ENCODE measurements at places on chromosomes 11 and 22.

DNA sequence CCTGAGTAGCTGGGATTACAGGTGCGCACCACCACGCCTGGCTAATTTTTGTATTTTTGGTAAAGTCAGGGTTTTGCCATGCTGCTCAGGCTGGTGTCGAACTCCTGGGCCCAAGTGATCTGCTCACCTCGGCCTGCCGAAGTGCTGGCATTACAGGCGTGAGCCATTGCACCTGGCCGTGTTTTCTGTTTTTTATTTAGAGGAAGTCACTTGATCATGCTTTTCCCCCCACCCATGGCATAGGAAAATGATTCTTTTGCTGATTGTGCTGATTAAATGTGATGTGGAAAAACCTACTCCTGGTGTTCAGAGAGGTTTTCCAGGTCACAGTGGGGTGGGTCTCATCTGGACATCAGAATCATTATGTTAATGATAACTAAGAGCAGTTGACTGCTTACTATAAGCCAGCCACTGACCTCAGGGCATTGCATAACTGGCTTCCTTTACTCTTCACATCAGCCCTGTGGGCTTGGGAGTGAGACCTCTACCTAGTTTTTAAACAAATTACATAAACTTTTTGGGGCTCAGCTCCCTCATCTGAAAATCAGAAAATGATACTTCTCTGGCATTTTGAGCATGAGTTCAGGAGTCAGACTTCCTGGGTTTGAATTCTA is 71.0 kb downstream of the PTPRJ start:
- no peak for DNase-seq

DNA sequence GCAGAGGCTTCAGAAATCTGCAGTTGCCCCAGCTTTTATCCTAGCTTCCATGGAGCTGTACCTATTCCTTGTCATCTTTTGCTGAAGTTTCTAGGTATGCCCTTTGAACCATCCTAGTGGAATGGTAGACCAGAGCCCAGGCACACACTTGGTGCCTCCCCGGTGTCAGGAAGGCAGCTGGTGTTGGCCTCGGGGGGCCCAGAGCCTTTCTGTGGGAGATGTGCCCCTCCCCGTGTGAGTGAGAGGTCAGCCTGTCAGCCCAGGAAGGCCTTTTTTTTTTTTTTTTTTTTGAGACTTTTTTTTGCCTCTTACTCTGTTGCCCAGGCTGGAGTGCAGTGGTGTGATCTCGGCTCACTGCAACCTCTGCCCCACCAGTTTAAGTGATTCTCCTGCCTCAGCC is 58.4 kb downstream of the MED15 start:
- no peak for DNase-seq

- DNase-seq, result no peak
Measured at GRCh38 chr11:124479561-124479960, 34.1 kb upstream of the OR8B8 start.

DNA sequence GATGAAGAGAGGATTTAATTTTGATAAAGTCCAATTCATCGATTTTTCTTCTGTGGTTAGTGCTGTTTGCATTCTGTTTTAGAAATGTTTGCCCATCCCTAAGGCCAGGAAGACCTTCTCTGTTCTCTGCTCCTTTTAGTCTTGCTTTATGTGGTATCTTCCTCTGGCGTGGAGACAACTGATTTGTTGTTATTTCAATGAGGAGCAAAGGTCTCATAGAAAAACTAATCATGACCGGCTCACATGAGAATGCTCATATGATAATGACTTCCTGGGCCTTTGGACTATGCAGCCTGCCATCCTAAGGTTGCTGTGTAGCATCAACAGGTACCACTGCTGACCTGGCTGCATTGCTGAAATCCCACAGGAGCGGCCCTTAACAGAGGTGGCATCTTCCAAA is 19.8 kb downstream of the SCGB1A1 start:
- no peak for DNase-seq

DNA sequence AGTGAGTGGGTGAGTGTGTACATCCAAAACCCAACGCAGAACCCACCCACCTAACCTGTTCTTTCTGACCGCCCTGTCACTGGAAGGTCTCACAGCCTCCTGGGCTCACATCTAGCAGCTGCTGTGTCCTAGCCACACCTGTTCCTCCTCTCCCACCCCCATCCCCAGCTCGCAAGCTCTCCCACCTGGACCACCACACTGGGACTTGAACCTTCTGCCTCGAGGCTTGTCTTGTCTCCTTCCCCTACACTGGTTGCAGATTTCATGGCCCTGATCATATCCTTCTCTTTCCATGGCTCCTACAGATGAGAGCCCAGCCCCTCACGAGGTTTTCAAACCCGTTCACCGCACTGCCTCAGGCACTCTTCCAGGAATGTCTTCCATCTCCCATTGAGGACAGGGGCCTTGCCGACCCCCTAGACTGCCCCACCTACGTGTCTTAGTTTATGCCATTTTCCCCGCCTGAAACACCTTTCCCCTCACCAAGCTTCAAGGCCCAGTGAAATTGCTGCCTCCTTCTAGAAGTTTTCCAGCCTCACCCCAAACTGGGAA is 6.7 kb downstream of the IFITM10 start:
- DNase-seq, result no peak

GRCh38 chr11:59267196-59267595 is 54.5 kb upstream of the MPEG1 start:
- no peak for DNase-seq

DNA sequence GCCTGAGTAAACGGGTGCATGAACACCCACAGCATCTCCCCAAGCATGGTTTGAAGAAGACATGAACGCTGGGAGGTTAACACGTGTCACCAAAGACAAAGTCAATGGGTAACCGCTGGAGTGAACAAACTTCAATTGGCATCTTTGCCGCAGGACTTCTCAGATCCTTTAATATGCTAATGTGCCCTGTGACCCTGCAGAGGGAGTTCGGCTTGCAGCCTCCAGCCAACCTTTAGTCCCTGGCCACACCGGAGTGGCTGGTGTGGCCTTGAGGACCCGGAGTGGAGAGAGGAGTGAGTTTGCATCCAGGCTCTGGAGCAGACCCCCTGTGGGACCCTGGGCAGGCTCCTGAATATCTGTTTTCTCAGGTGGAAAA is 57.0 kb downstream of the FLRT1 start:
- no peak for DNase-seq

GRCh38 chr11:76644591-76644990 is 26.0 kb downstream of the LRRC32 start:
- no peak for DNase-seq

GRCh38 chr22:36910461-36910860 is 3.0 kb upstream of the CSF2RB start:
- DNase-seq, result no peak

DNA sequence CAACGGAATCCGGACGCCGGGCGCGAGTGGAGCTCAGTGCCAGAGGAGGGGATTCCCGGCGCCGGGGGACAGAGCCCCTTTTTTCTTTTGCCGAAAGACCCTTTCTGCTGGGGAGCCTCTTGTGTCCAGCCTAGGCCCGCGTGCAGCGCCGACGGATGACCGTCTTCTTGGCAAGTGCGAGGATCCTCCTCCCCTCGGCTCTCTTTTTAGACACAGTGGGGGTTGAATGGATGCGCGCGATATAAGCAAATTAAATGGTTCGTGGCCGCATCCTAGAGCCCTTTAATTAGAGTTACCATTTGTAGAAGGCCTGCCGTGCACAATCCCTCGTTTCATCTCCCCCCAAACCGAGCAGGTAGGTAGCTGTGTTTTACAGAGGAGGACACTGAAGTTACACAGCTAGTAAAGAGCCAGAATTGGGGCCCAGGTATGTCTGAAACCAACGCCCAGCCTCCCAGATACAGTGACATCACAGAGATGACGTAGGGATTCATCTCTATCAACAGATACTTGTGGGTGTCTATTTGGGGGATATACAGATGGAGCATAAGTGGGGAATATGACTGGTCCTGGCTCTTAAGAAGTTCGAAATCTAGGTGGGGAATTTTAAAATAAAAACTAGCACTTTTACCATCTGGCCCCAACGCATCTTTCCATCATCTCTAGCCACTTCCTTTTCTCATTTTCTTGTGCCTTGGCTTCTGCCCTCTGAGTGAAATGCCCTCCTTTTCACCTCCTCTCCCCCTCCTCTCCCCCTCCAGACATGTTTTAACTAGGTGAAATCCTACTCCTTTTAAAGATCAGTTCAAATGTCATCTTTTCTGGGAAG is 875 bp downstream of the TCP11L1 start:
- no peak for DNase-seq

All from fibroblast of skin of left quadriceps (primary cell).